ENCODE measurements at places on chromosomes 11 and 22. TPM values are rescaled to one million over a fixed set of nuclear protein-coding genes. Genes with fewer than 3 reads are reported as not detected.

CCDC87 gene
- 1.1 TPM for total RNA-seq

APOL4 gene
- total RNA-seq = 4.2 TPM

GRCh38 chr11:9266926-9267325 lies 1.8 kb upstream of the DENND5A start:
- H3K4me1 ChIP-seq = peaks cover 8% of the 10 kb centered on the region
- no peak for DNase-seq
- H3K4me3 ChIP-seq = no peak overlapping the region

GRCh38 chr11:106398502-106399075 lies 321.1 kb downstream of the AASDHPPT start:
- H3K4me3 ChIP-seq = no peak overlapping the region
- no peak for DNase-seq
- no peaks in the 10 kb centered on the region for H3K27me3 ChIP-seq
- no peak overlapping the region for H3K27ac ChIP-seq
- H3K4me1 ChIP-seq = no peaks in the 10 kb centered on the region
- H3K36me3 ChIP-seq = no peaks in the 10 kb centered on the region

- H3K36me3 ChIP-seq = no peaks in the 10 kb centered on the region
- no peak overlapping the region for H3K4me3 ChIP-seq
- H3K4me1 ChIP-seq = no peaks in the 10 kb centered on the region
- no peaks in the 10 kb centered on the region for H3K27me3 ChIP-seq
These were observed 19.3 kb upstream of the MIEF1 start for GRCh38 chr22:39482768-39483167.

GRCh38 chr22:19350947-19351346 lies 59.4 kb upstream of the CLTCL1 start:
- H3K4me1 ChIP-seq = no peaks in the 10 kb centered on the region
- H3K36me3 ChIP-seq = peaks cover 31% of the 10 kb centered on the region
- no peak overlapping the region for H3K4me3 ChIP-seq
- no peak overlapping the region for H3K27ac ChIP-seq
- H3K27me3 ChIP-seq = no peaks in the 10 kb centered on the region

GRCh38 chr22:44475706-44476105 lies 22.3 kb downstream of the RTL6 start:
- DNase-seq = no peak
- H3K4me3 ChIP-seq = no peak overlapping the region
- H3K27me3 ChIP-seq = no peaks in the 10 kb centered on the region
- H3K27ac ChIP-seq = no peak overlapping the region
- no peaks in the 10 kb centered on the region for H3K36me3 ChIP-seq

DNA sequence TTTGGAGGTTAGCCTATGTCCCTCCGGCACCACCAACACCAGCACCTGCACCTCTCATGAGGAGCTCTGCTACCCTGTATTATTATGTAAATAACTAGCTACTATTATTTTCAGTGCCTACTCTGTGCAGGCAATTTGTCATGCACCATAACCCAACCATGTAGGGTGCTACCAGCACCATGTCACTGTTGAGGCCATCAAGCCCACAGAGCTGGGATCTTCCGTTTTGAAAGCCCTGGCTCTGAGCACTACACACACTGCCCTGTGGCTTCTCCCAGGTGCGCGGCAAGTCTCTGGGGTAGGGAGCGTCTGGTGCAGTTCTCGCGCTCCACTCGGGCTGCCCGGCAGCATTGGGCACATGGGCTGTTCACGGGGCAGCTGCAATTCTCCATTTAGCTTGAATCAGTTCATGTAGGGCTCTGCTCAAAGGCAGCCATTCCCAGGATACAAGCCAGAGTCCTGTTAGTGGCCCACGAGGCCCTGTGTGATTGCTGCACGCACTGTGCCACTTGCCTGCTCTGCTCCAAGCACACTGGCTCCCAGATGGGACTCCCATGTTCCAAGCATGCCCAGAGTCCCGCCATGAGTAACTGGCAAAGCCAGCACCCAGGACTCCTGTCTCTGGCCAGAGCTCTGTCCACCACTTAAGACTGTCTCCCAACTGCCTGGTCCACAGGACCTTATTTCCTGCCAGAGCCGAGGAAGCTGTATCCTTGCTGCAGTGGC lies 42.5 kb upstream of the CDON start:
- no peaks in the 10 kb centered on the region for H3K36me3 ChIP-seq
- H3K4me1 ChIP-seq = peaks cover 19% of the 10 kb centered on the region
- no peak for DNase-seq
- no peak overlapping the region for H3K4me3 ChIP-seq

DNA sequence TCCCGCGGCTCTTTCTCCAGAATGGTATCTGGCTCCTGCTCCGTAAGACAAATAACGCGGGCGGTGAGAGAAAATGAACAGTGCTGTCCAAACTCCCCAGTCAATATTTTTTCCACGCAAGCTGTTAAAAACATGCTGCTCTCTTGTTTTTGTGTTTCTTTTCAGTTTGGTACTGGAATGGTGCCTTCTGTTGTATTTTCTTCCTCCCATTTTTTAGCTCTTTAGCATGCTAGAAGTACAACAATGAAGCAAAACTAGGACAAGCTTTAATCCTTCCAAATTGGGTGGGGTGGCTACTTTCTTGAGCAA lies 599 bp upstream of the PPP2R1B start:
- peaks cover 24% of the 10 kb centered on the region for H3K36me3 ChIP-seq
- peaks cover 8% of the 10 kb centered on the region for H3K4me1 ChIP-seq
- no peak for DNase-seq
- peak overlapping the region; percentile 89 for H3K4me3 ChIP-seq
- peak overlapping the region; percentile 88 for H3K27ac ChIP-seq
- no peaks in the 10 kb centered on the region for H3K27me3 ChIP-seq

- no peak for DNase-seq
- no peak overlapping the region for H3K27ac ChIP-seq
- H3K4me1 ChIP-seq = peaks cover 20% of the 10 kb centered on the region
- H3K4me3 ChIP-seq = no peak overlapping the region
These were observed 160.4 kb downstream of the INSC start for GRCh38 chr11:15275141-15275540.

GRCh38 chr11:117427356-117427874 lies 99.8 kb downstream of the CEP164 start:
- H3K4me1 ChIP-seq = no peaks in the 10 kb centered on the region
- no peak for DNase-seq
- H3K27ac ChIP-seq = no peak overlapping the region
- H3K36me3 ChIP-seq = no peaks in the 10 kb centered on the region
- no peaks in the 10 kb centered on the region for H3K27me3 ChIP-seq
